NCI-H1048 (cell line): ENCODE measurements at places on chromosomes 1 and 21.

GRCh38 chr1:119947468-119947867 lies 51.2 kb upstream of the ADAM30 start:
- no peak for DNase-seq

GRCh38 chr1:2604844-2605508 lies 18.4 kb downstream of the PRXL2B start:
- DNase-seq: no peak

GRCh38 chr1:32775640-32776337 lies 41.4 kb downstream of the YARS1 start:
- DNase-seq: no peak

DNA sequence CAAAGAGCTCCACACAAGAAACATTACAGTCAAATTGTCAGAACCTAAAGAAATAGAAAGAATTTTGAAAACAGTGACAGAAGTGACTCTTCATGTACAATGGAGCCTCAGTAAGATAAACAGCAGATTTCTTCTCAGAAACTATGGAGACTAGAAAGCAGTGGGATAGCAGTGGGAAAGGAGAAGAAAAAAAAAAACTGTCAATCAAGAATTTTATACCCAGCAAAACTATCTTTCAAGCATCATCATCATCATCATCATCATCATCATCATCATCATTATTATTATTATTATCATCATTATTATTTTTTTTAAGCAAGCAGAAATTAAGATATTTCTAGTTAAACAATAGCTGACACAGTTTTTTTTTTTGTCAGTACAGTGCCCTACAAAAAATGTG lies 24.2 kb downstream of the CEP170 start:
- no peak for DNase-seq

DNA sequence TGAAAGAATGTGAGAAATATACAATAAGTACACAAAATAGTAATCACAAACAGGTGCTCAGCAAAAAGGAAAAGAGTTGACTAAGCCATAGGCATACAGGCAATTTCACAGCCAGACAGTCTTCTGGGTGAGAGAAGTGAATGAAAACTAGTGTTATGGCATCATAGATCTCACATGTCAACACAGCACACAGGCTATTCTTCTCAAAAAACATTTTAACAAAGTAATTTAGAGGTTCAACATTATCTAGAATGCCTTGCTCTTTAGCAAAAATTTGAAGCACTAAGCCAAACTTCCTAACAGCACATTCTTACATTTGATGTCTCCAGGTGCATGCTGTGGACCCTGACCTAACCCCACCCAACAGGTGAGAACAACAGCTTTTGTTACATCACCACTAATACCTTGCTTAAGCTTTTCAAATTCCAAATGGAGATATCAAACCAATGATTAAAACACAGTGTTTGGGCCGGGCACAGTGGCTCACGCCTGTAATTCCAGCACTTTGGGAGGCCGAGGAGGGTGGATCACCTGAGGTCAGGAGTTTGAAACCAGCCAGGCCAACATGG lies 30.5 kb downstream of the OTUD7B start:
- DNase-seq: no peak

- no peak for DNase-seq
Measured at GRCh38 chr1:11927866-11928592, 1.8 kb upstream of the KIAA2013 start.

GRCh38 chr1:209815931-209816341 lies 10.0 kb upstream of the IRF6 start:
- no peak for DNase-seq

- no peak for DNase-seq
Measured at GRCh38 chr1:29827237-29827750, 591.0 kb downstream of the PTPRU start.

DNA sequence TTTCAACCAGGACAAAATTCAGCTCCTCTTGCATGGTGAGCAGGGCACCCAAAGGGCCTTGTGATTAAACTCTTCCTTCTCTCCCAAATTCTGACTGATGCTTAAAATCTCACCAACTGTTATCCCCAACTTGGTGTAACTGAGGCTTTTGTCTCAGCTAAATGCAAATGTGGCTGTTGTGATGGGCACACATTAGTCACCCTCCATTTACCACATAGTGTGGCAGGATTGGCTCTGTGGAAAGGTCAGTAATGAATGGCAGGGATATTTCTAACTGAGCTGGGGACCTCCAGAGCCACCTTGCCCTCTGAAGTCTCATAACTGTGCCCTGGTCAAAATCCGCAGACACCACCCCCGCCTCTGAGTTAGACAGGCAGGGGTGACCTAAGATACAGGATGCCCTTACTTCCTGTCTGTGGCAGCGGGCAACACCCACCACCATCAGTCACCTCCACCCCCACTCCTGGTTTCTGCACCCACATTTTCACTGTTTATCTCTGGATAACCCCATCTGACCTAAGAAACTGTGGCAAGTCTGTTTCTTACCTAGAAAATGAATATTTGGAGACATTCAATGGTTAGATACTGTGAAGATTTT lies 25.4 kb upstream of the RGS16 start:
- no peak for DNase-seq

GRCh38 chr1:26907071-26907917 lies 6.5 kb downstream of the NR0B2 start:
- no peak for DNase-seq

DNA sequence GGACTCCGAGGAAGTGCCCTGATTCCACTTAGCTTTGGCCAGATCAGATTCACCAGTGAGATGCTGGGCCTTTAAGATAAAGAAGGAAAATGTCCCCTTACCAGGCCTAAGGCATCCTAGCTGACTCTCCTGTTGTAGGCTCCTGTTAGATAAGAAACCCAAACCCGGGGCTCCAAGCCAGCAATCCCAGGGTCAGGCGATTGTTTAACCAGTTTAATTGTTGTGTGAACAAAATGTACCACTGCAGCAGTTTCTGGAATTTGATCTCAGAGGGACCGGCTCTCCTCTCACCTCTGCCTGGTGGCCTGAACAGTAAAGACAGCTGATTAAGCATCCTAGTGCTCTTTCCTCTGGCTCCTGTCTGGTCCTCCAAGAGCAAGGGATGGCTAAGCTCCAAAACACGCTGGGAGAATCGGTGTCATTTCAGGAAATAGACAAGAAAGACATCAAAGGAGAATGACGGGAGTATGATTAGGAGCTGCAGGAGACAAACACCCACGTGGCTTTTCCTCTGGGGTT lies 9.3 kb upstream of the KLHDC8A start:
- no peak for DNase-seq

DNA sequence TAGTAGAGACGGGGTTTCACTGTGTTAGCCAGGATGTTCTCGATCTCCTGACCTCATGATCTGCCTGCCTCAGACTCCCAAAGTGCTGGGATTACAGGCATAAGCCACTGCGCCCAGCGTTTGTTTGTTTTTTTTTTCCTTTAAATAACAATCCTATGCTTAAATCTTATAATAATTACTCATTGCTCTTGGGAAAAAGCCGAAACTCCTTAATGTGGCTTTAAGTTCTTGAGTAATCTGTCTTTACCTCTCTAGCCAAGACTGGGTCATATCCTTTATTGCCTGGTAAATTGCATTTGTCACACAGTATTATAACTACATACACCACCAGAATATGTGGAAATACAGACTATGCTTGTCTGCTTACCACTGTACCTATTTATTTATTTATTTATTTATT lies 97.1 kb downstream of the MACF1 start:
- no peak for DNase-seq

- no peak for DNase-seq
Measured at GRCh38 chr1:156751451-156751756, at the start of gene HDGF. TSS of gene HDGF (minus strand) at chr1:156751675. CDS start at chr1:156751429, 246 bp downstream.

- no peak for DNase-seq
Measured at GRCh38 chr1:160774886-160775719, 20.9 kb upstream of the LY9 start.

DNA sequence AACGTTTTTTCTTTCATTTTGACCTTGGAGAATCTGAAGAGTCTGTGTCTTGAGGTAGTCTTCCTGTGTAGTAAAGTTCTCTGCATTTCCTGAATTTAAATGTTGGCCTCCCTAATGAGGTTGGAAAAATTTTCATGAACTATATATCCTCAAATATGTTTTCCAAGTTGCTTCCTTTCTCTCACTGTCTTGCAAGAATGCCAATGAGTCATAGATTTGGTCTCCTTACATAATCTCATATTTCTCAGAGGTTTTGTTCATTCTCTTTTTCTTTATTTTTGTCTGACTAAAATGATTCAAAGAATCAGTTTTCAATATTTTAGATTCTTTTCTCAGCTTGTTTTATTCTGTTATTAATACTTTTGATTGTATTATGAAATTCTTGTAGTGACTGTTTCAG lies 87.6 kb downstream of the DRAM2 start:
- no peak for DNase-seq

DNA sequence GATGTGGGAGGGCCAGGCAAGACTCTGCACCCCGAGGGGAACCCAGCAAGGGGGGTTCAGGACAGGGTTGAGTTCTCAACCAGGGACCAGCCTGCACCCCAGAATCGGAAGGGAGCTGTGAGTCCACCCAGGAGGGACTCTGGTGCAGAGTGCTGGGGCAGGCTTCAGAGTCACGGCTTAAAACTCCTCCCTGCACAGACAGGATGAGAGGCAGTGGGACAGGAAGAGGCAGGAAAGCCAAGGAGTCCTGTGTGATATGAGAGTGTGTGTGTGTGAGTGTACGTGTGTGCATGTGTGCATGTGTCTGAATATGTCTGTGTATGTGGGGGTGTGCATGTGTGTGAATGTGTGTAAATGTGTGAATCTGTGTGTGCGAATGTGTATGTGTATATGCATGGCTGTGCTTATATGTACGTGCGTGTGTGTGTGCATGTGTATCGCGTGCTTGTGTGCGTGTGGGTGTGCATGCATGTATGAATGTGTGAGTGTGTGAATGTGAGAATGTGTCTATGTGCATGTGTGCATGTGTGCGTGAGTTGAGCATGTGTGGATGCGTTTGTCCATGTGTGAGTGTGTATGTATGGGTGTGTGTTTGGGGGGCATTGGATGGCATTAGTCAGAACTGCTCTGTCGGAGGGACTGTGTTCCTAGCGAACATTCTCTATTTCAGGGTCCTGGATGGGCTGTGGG lies 52.2 kb downstream of the UMODL1 start:
- DNase-seq: no peak

GRCh38 chr1:107195476-107195875 lies 54.6 kb downstream of the NTNG1 start:
- DNase-seq: no peak

DNA sequence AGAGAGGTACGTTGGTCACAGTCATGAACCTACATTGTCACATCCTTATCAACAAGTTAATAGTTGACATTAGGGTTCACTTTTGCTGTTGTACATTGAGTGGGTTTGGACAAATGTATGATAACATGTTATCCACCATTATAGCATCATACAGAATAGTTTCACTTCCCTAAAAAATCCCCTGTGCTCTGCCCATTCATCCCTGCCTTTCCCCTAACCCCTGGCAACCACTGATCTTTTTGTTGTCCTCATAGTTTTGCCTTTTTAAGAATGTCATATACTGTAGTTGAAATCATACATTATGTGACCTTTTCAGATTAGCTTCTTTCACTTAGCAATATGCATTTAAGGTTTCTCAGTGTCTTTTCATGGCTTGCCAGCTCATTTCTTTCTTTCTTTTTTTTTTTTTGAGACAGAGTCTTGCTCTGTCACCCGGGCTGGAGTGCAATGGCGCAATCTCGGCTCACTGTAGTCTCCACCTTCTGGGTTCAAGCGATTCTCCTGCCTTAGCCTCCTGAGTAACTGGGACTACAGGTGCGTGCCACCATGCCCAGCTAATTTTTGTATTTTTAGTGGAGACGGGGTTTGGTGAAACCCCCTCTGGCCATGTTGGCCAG lies 50.6 kb downstream of the UCK2 start:
- no peak for DNase-seq

DNA sequence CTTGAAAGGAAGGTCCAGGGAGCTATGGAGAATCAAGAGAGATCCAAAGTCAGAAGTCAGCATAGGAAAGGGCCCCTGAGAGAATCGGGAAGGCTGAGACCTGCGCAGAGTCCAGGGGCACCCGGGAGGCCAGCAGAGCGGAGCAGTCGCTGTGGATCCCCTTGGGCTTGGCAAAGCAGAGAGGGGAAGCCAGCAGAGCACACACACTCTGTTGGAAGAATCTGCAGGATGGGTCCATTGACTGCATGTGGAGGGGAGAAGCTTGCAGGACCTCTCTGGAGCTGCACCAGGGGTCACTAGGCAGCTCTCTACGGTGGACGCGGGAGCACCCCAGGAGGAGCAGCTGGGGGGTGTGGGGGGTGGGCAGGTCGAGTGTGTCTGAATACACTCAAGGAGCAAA lies 6.4 kb downstream of the RIPK4 start:
- no peak for DNase-seq

- DNase-seq: no peak
Measured at GRCh38 chr1:88549536-88549935, 134.5 kb upstream of the PKN2 start.

- no peak for DNase-seq
Measured at GRCh38 chr1:115671176-115671934, 29.6 kb downstream of the VANGL1 start.
